ENCODE measurements at places on chromosomes 4 and X.

- DNase-seq, result no peak
Measured at GRCh38 chr4:186144198-186144945, 39.9 kb downstream of the FAM149A start.

DNA sequence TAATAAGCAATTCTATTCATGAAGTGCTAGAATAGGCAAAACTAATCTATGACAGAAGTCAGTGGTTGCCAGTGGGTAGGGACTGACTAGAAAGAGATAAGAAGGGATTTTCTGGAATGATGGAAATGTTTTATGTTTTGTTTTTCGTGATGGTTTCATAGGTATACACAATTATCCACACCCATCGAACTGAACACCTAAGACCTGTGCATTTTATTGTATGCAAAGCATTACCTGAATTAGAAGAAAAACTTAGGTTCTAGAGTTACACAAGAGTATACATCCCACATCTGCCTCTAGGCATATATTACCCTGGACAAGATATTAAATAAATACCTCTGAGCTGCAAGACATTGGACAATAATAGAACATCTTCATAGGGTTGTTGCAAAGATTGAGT is 205.2 kb downstream of the SOWAHB start:
- DNase-seq, result no peak

- peak; percentile 24 for DNase-seq
Measured at GRCh38 chrX:9885150-9885549, 82.0 kb upstream of the CLDN34 start.

DNA sequence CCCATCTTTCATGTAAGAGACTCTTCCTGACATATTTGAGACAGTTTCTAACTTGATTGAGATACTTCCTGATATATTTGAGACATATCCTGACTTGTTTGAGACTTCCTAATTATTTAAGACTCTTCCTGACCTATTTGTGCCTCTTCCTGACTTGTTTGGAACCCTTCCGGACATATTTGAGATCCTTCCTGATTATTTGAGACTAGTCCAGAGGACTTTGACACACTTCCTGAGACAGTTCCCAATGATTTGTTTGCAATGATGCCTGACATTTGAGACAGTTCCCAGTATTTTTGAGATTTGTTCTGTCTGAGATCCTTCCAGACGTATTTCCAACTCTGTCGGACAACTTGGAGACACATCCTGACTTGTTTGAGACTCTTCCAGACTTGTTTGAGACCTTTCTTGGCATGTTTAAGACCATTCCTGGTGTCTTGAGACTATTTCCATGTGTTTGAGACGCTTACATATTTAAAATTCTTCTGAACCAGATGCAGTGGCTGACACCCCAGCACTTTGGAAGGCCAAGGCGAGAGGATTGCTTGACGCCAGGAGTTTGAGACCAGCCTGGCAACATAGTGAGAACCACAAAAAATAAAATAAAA is 118.9 kb upstream of the USP9X start:
- DNase-seq, result no peak

DNA sequence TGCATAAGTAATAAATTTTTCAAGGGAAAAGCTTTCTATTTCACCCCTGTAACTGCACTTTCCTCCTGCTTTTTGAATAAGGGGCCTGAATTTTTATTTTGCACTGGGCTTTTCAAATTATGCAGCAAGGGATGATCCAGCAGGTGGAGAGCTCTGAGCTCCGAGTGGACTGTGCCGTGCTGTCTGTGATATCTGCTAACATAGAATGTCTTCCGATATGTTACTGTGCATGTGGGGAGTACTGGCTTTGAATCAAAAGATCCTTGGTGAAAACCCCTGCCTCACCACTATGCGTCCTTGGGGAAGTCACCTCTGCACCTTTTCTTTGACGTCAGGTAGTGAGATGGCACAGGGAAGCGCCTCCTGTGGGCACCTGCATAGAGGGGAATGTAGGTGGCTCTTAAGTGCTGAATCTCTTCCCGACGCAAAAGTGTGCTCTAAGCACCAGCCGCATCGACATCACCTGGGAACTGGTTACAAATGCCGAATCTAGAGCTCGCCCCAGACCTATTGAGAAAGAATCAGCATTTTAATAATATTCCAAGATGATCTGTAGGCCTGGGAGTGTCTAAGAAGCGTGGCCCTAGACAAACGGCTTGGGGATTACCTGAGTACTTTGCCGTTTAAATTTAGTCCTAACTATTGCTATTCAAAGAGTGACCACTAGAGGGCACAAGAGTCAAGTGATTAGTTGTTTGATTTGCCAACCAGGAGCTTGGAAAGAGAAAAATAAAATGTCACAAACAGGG is 19.2 kb upstream of the WFS1 start:
- peak; percentile 87 for DNase-seq
